ENCODE measurements at places on chromosomes 1 and 21.
A peak's percentile ranks its signal among the peaks of the same experiment; 100 is the strongest.

DNA sequence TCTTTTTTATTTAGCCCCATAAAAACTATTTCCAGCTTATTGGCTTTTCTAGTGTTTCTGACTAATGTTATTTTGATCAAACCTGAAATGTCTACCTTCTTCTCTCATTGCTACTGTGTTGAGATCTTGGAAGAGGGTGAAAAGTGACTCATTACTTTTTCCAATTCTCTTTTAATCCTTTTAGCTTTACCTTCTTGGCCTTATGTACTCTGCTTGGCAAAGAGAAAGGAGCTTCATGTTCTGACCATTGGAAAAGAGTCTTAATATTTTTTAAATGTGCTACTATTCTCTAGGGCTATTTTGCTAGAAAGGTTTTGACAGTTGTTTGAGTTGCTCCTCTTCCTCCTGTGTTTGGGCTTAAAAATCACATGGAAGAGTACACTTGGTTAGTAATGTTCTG is 97.8 kb upstream of the CHODL start:
- no peak for DNase-seq

DNA sequence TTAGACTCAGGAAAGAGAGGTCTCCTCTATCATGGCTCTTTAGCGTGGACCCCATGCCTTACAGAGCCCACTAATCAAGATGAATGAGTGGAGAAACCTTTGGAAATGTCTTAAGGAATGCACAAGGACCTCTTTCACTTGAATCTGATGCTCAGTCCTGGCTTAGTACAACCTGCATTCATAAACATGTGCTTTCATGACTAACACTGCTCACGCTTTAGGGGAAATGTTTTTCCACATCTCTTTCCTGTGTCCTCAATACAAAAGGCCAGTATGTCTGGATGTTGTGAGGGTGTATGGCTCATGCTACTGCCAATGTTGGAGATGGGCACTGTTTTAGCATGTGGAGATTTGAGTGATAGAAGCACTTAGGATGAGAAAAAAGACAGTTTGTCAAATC is 14.2 kb upstream of the GNG12 start:
- DNase-seq = no peak

- DNase-seq = no peak
Measured at GRCh38 chr1:213960963-213961362, 26.8 kb upstream of the PROX1 start.

DNA sequence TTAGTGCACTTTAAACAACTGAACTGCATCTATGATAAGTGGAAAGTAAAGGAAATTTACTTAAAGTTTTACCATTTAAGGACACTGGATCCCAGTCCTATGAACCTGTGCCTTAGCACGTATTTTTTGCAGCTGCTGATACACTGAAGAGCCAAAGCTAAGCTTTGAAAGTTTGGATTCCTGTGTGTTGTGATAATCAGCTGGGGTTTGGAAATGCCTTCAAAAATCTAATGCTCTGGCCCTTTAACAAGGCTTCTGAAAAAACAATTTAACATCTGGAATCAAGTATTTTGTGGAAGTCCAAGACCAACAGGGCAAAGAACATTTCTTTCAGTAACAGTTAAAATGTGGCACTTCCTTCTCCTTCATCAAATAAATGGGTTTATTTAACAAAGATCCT is 51.8 kb downstream of the DDAH1 start:
- DNase-seq = no peak

DNA sequence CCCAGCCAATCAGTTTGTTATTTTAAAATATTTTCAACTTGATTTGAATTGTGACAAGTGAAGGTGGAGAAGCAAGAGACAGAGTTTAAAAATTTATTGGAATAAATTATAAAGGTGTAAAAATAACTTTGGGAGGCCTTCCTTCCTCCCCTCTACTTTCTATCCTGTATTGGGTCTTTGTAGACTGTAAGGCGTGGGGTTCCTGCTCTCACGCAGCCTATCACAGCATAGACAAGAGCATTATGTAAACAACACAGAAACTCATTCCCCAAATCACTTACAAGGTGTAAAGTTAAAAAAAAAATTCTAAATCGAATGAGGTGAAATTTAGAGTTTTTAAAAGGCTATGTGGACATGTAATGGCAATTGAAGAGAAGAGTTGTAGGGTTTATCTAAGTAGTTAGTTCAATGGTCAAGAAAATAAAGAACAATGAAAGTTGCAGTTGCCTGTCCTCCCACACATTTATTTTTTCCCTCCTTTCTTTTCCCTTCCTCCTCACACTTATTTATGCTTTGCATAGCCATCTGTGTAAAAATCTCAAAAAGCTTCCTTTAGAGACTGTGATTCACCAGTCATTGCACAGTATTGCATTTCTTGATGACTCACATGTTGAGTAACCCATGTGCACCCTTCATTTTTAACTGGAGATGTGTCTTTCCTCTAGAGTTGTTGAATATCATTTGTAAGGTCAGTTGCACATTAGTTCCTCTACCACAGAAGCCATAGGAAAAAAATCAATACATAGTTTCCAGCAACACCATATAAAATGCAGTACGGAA is 242.2 kb downstream of the PTPRC start:
- no peak for DNase-seq

DNA sequence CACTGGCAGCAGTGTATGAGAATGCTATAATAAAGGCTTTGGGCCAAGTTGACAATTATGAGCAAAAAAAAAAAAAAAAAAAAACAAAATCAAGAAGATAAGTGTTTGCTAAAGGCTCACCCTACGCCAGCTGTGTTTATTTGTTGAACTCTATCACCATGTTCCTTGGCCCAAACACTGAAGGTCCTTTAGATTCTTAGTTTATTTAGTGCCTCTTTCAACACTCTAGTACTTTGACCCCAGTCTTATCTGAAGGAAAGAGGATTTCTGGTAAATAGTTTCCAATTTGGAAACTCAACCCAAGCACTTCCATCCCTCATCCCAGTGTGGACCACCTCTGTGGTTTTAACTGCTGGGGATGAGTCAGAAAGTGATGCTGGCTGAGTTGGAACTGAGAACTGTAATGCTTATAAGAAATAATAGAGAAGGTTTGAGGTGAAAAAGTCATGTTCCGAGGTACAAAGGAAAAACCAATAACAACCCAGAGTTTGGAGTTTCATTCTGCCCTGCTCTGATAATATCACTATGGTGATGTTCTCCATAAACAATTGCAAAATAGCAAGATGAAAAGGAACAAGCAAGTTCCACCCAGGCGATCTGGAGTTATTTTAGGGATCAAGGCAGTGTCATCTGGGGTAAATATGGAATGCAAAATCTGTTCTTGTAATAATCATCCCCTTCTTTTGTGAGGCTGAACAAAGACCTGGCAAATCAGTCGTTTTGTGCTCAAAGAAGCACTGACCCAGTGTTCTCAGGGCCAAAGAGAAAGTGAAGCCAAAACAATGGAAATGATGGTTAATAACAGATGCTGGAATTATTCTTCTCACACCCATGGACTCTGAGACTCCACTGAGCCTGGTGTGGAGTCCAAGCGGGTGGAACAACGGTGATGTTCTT is 19.7 kb upstream of the CAPZB start:
- DNase-seq = no peak

DNA sequence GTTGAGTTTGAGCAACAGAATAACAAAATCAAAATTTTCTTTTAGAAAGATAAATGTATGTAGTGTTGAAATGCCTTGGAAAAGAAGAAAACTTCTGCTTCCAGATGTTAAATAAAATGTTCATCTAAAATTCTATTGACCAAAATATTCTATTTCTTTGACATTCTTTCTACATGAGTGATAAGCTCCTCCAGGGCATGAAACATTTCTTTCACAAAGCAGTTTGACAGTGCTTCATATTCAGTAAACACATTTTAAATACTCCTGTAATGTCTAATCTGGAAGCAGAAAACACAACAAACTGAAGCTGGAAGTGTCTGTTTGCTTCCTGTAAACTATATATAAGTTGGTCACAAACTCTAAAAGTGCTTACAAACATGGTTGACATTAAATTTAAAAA is 61.5 kb downstream of the RGS21 start:
- no peak for DNase-seq

GRCh38 chr1:3500265-3500835 is 45.9 kb downstream of the ARHGEF16 start:
- no peak for DNase-seq

- DNase-seq = no peak
Measured at GRCh38 chr1:89952605-89953130, 42.2 kb upstream of the ZNF326 start.

DNA sequence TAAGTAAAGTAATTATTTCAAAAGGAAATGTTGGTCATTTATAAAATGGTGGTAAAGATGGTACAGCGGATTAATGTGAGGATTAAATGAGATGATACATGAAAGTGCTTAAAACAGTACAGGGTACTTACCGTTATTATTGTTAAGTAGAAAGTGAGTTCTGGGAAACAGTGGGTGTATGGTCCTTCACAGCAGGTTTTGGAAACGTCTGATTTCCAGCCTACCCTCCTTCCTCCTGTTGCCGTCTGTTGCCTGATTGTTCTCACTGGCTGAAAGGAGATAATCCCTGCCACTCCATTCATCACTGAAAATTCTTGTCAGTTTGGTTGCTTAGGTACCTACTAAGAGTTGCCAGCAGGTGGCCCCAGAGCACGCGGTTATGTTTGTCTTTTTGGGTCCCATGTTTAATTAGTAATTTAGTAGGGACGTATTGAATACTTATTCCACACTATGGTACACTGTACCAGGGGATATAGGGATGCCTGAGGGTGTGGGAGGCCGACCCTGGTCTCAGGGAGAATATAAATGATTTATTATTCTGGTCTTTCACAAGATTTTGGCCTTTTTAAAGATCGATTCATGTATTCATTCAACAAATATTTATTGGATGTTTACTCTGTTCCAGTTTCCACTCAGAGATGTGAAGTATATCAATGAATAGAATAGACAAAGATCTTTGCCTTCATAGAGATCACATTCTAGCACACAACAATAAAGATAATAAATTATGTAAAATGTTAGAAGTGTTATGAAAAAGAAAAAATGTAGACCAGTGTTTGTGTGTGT is 30.8 kb upstream of the RPTN start:
- peak; percentile 72 for DNase-seq

DNA sequence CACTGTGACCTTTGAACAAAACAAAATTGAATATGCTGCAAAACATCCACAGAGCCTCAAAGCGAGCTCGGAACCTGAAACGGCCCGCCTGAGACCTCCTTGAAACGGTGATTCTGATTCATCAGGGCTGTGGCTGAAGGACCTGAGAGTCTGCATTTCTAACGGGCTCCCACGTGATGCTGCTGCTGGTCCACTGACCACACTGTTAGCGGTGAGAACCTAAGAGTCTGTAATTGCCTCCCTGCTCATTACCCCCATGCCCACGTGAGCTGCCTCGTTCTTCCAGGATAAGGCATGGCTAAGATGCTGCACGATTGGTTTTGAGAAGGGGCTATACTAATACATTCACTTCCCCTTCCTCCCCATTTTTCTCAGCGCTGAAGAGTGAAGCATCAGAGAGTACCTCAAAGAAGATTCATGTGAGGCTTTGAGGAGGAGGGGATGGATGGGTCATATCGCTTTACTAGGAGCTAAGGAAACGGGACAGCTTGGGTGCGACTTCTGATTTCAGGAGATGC is 9.7 kb downstream of the TLR5 start:
- DNase-seq = no peak

DNA sequence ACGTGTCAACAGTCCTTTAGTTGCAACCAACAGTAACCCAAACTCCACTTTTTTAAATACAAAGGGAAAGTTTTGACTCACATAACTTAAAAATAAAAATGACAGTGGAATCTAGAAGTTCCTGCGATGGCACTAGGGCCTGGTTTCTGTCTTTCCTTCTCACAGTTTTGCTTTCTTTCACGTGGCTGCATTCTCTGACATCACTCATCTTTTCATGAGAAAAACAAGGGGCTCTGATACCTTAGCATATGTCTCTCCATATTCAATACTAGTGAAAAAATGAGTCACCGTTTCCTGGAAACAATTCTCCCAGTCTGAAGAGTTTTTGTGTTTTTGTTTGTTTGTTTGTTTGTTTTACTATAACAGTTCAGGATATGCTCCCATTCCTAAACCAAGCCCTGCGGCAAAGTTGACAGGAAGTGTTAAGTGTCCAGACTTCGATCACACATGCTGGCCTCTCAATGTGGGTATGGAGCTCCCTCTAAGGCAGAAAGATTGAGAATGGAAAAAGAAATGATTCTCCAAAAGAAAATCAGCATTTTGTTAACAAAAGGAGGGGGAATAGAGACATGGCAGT is 483.3 kb downstream of the TTLL7 start:
- no peak for DNase-seq

- no peak for DNase-seq
Measured at GRCh38 chr1:98677288-98677687, 15.8 kb downstream of the SNX7 start.

DNA sequence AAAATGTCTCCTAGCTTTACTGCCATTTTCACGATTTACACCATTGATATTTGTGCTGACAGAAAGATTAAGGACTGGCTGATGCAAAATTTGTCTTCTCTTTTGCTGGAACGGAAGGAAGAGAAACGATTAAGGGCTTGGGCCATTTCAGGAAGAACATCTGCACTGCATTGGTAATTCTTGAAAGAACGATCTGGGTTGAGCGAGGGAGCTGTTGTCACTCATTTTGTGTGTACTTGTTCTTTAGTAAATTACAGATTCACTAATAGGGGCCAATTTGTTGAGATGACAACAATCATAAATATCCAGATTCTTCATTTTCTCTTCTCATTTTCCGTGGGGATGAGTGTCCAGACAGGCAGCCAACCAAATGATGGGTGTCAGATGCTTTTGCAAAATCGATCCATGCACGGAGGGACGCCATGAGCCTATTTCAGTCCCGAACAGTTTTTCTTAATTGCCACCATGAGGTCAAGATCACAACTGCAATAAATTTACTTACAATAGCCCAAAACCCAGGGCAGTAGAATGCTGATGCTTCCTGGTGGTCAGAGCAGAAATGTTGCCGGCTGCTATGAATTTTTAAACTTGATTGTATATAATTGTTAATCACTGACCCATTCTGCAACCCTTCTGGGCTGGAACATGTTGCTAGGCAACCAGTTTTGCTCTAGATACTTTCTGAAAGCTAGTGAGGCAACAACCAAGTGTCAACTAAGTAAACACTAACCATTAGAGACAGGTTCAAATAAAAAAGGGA is 132.4 kb upstream of the TIAM1 start:
- no peak for DNase-seq

- no peak for DNase-seq
Measured at GRCh38 chr21:42652527-42653230, 742 bp upstream of the PDE9A start.

GRCh38 chr1:161966067-161966466 is 57.6 kb downstream of the OLFML2B start:
- DNase-seq = no peak

GRCh38 chr1:99131546-99131945 is 126.9 kb upstream of the PLPPR5 start:
- DNase-seq = no peak
